M059J (cell line): ENCODE measurements at places on chromosomes 5 and 9. TPM values are rescaled to one million over a fixed set of nuclear protein-coding genes. Genes with fewer than 3 reads are reported as not detected.

The PMPCA gene
- 41.4 and 88.7 TPM in 2 replicates for total RNA-seq

The CTSV gene
- 3.6 and 11.2 TPM in 2 replicates for total RNA-seq

DNA sequence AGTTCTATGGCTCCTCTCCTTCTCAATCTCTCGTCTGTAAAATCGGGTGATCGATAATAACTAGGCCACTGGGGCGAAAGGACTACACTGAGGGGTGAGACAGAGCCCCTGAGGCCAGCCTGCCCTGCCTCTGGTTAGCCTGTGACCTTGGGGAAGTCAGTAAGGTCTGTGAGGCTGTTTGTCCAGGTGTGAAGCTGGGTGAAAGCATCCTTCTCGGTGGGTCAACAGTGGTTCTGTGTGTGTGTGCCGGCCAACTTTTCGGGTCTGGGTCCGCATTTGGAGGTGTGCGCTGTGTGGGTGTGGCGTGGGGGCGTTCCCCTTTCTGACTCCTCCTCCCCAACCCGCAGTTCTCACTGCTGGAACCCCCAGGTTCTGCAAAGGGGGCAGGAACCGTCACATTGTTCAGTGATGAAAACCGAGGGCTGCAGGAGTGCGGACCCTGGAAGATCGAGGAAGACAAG is 5.0 kb upstream of the RNF44 start:
- no peak for DNase-seq

- peak; percentile 85 for DNase-seq
These were observed 59.2 kb downstream of the CDH18 start for GRCh38 chr5:19928562-19929421.

DNA sequence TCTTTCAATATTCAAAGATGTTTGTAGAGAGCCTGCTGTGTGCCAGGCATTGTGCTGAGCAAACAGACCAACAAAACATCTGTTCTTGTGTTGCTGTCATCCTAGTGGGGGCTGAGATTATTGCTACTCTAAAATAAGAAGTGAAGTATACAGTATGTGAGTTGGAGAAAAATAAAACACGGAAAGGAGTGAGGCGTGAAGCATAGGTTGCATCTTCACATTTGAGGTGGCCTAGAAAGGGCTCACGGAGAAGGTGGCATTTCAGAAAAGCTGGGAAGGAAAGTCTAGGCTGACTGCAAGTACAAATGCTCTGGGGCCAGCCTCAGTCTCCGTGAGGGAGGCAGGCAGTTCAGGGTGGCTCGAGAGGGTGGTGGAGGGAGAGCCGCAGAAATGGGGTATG is 80.3 kb downstream of the CSNK1A1 start:
- DNase-seq: no peak

GRCh38 chr5:132465059-132465707 is 25.4 kb downstream of the IRF1 start:
- DNase-seq: no peak

GRCh38 chr9:20095430-20096092 is 306.7 kb upstream of the SLC24A2 start:
- no peak for DNase-seq

The FOCAD gene
- total RNA-seq: 36.2 and 39.6 TPM in 2 replicates

GRCh38 chr5:167096816-167097215 is 1194.6 kb upstream of the WWC1 start:
- DNase-seq: peak; percentile 17

The ZNF883 gene
- 7.3 and 8.1 TPM in 2 replicates for total RNA-seq

The DAB2 gene
- total RNA-seq: 31.7 and 45.9 TPM in 2 replicates

- DNase-seq: peak; percentile 81
These were observed 149.9 kb upstream of the ANKH start for GRCh38 chr5:15021266-15022046.

GRCh38 chr5:166596043-166596442 is 1695.4 kb upstream of the WWC1 start:
- DNase-seq: no peak

The PCDHAC2 gene
- total RNA-seq: 0.17 TPM in 1 of 2 replicates, not detected in the other

- DNase-seq: peak; percentile 67
These were observed 27.4 kb downstream of the LNPEP start for GRCh38 chr5:96963267-96963666.

DNA sequence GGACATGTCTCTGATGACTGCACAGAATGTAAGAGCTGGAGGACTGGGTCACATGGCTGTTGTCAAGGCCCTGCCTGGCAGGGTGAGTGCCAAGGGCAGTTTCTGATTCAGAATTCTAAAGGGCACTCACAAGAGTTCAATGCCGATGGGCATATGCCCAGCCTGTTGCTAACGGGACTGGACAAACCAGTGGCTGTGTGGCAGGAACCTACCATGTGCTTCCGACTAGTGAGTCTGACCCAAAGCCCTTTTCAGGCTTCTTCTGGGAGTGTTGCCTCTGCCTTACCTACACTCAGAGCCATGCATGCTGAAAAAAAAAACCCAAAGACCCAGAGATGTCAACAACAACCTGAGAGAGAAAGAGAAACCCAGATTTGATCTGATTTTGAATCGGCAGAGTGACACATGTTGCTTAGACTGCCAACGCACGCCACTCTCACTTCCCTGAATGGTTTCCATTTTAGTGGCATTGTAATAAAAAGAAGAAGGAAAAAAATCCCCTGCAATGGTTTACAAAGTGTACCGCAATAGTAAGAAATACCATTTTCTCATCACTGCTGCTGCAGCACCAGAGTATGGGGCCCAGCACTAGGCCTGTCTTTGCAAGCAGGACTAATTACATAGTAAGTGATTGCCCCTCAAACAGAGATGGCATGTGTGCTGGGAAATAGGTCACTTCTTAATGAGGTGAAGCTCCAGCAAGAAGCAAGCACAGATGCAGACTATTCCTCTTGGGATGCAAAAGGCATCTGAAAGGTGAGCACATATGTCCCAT is 194.3 kb downstream of the PALM2AKAP2 start:
- no peak for DNase-seq

DNA sequence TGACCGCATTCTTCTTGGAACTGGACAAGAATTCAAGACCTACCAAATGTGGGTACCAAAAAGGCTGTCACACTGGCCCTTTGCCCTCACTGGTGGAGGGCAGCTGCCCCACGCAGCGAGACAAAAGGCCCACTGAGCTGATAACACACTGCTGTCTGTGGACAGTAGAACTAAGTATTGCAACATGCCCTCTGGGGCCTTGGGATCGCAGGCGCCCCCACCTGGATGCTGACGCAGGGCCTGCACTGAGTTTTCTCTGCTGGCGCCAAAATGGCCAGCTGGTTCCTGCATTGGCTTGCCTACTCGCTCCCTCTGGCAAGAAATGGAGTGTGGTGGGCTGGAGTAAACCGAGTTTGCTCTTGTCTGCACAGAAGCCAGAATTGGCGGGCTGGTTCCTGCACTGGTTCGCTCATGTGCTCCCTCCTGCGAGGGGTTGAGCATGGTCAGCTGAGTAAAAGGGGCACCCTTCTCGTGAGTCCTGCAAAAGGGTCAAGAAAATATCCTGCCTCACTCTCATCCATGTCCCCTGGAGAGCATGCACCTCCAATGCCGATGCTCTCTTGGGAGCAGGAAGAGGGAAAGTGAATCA is 55.7 kb downstream of the NXNL2 start:
- no peak for DNase-seq

The UGT3A1 gene
- total RNA-seq: not detected in 2 replicates

The F2RL2 gene
- 4.9 and 5.2 TPM in 2 replicates for total RNA-seq
